A549 treated with AZD2906 at 1 μM for 4 hours (cell line): ENCODE measurements at places on chromosomes 12 and 14. TPM values are rescaled to one million over a fixed set of nuclear protein-coding genes. Genes with fewer than 3 reads are reported as not detected.

CPNE6 gene
- 0.05 to 0.12 TPM (median 0.06 TPM) in 4 of 5 replicates, not detected in the other for total RNA-seq

TAS2R7 gene
- total RNA-seq, result not detected in 5 replicates

SYCP3 gene
- total RNA-seq, result 0.10 to 0.13 TPM (median 0.13 TPM) in 3 of 5 replicates, not detected in the others

NFATC4 gene
- total RNA-seq, result 0.05 to 0.31 TPM (median 0.07 TPM) in 5 replicates

CD163 gene
- 0.03 to 0.06 TPM (median 0.06 TPM) in 3 of 5 replicates, not detected in the others for total RNA-seq

SIX1 gene
- 5.7 to 7.5 TPM (median 6.9 TPM) in 5 replicates for total RNA-seq

ERP27 gene
- not detected in 5 replicates for total RNA-seq
